Renal cortex interstitium (tissue), 15 donors: ENCODE measurements at places on chromosomes 1 and 21. TPM values are rescaled to one million over a fixed set of nuclear protein-coding genes. Genes with fewer than 3 reads are reported as not detected.

FCGR1A gene
- 1.4 TPM for polyA plus RNA-seq

EPHA10 gene
- polyA plus RNA-seq, result 0.36 TPM

C1QC gene
- 20.1 TPM for polyA plus RNA-seq

GRIK1 gene
- polyA plus RNA-seq, result 0.97 TPM

SLC45A1 gene
- polyA plus RNA-seq, result 2.6 TPM

TSPEAR gene
- 0.89 TPM for polyA plus RNA-seq

CMPK1 gene
- 75.9 TPM for polyA plus RNA-seq

KCND3 gene
- polyA plus RNA-seq, result 1.7 TPM

PRR9 gene
- not detected for polyA plus RNA-seq

BLACAT1 gene
- polyA plus RNA-seq, result 3.1 TPM
